GOT3 (cell line): ENCODE measurements at places on chromosomes 4 and X.

DNA sequence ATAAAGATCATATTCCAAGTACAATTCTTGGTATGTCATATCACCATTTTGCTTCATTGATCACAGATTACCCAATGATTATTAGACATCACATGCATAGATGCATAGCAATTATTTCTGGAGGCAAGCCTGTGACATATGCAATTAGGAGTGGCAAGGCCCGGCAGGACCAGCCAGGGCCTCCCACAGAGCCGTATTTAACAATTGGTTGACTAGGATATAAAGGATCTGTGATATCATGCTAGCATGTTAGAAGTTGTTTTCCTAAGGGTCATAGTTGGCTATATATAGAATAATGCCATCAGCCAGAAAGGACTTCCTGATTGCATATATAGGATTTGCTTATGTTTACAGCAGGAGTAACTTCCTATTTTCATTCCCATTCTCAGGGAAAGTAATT, 103.5 kb upstream of the OTUD4 start:
- DNase-seq, result no peak

DNA sequence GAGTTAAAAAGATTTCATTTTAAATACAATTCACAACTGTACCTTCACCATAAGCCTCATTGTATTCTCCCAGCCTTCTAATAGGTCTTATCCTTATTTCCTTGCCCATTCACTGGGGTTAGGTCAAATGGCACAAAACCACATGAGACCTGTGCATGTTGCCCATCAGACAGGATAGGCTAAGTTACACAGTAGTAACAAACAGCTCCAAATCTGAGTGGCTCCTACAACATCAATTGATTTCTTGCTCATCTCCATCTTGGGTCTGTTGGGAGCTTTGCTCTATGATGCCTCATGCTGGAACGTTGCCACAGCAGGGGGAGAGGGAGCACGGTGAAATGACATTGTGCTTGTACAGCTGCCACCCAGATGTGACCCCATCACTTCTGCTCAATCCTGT, 70.6 kb downstream of the DHX15 start:
- no peak for DNase-seq

DNA sequence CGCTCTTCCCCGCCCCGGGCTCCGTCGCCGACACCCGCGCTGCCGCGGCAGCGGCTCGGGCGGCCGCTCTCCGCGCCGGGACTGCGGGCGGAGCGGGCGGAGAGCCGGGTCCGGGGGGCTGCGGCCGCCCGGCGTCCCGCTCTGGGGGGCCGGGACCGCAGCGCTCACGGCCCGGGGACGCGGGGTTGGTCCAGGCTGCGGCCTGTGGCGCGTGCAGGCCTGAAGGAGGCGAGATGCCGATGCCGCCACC, 492 bp downstream of the GALNT7 start:
- DNase-seq, result no peak

DNA sequence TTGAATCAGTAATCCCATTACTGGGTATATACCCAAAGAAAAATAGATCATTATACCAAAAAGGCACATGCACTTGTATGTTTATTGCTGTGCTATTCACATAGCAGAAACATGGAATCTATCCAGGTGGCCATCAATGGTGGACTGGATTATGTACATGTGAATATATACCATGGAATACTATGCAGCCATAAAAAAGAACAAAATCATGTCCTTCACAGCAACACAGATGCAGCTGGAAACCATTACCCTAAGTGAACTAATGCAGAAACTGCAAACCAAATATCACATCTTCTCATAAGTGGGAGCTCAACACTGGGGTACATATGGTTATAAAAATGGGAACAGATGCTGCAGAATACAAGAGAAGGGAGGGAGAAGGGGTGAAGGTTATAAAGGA, 110.7 kb downstream of the ABCB7 start:
- no peak for DNase-seq

DNA sequence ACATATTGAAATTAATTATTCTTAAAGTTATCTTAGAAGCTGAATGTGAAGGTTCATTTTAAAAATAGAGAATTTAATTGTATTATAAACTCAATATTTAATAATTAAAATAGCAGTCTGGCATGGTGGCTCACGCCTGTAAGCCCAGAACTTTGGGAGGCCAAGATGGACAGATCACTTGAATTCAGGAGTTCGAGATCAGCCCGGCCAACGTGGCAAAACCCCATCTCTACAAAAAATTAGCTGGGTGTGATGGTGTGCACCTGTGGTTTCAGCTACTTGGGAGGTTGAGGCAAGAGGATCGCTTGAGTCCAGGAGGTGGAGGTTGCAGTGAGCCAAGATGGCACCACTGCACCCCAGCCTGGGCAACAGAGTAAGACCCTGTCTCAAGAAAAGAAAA, 659.9 kb upstream of the AGA start:
- DNase-seq, result no peak

DNA sequence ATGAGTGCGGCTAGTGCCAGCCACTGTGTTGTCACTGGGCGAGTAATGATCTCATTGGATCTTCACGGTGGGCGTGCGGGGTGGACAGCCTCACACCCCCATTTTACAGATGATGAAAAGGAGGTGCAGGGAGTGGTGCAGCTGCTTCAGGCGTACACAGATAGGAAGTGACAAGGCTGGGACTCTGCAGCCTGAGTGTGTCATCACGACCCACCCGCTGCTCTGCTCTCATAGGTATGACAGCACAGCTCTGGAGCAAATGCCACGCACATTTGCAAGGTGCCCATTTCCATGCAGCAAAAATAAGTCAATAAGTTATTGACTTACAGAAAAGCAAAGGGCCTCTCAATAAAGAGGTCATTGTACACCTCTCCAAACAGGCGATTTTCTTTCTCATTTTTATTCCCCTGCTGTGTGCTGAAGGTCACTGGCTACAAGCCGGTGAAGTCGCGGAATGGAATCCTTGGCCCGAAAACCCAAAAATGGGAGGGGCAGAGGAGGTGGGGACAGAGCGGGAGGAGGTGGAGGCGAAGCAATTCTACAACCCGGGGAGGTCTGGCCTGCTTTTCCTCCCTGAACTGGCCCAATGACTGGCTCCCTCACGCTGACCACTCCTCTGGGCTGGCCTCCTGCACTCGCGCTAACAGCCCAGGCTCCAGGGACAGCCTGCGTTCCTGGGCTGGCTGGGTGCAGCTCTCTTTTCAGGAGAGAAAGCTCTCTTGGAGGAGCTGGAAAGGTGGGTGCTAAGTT, at the start of gene SOD3:
SOD3 (plus strand) TSS at position 658 of the 750 bp plus-strand sequence. CDS start 3,949 bp downstream, outside the sequence.
- peak; percentile 24 for DNase-seq

DNA sequence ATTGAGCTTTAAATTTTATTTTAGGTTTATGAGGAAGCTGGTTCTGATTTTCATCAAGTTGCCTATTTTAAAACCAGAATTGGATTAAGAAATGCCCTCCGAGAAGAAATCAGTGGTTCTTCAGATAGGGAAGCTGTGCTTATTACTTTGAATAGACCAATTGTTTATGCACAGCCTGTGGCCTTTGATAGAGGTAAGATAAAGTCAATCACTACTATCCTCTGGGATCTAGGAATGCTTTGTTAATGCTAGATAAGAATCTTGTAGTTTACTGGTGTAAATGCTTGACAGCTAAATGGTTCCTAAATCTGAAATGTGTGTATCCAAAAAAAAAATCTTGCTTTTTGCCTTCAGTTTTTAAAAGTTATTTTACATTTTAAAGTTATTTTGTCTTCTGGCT, 73.0 kb upstream of the ADAD1 start:
- no peak for DNase-seq

DNA sequence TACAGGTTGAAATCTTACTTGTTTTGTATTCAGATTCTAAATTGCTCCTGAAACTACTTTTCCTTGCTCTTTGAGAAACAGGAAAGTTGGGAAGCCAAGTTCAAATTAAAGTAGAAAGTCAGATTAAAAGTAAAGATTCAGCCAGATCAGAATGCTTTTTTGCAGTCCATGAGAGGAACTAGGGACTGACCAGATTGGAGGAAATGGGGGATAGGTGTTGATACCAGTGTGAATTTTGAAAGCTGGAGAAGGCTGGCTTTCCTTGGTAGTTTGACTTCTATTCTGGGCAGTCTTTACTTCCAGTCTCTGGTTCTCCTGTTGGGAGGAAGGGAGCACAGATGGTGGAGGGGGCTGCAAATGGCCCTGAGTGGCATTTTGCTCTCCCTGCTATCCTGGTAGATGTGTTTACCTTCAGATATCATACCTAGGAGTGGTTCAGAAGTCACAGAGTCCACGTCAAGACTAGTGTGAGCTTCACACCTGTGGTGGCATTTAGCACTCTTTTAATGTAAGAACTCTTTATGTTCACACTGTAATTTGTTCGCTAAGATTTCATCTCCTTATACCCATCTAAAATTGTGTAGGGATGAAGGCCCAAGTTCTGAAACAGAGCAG, 68.8 kb downstream of the FNIP2 start:
- DNase-seq, result no peak

DNA sequence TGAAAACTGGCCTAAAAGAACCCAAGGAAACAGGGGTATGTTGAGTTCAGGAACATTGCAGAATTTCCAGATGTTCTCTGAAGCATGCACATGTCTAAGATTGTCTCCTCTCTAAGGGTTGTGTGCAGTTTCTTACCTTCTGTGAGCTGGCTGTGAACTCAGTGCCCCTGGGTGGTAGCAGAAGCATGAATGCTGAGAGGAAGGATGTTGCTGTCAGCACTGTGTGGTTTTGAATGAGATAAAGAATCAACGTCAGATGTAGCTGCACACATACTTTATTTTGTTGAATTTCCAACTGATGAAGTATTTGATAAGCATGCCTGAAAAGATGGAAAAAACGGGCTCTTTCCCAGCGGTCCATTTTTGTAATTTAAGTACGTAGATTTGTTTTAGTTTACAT, 23.8 kb upstream of the CD38 start:
- DNase-seq, result no peak

DNA sequence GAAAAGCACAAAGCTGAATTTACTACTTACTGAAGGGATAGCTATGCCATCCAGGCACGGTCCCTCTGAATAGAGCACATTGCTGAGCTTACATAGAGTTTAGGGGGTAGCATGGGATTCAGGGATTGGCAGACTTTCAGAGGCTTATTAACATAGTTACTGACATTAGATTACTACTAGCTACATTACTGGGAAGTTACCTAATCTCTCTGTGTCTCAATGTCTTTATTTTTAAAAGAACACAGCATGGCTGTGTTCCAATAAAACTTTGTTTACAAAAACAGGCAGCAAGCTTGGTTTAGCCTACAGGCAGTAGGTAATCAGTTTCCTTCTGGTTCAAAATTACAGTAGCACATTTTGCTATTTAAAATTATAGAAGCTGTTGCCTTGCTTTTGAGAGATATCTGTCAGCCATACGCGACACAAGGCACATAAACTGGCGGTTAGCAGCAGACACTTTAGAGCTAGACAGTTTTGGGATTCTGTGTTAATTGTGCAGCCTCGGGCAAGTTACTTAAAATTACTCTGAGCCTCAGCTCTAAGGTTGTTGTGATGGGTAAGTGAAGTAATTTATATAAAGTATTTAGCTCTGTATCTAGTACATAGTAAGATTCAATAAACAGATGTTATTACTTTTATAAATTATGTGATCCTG, 6.9 kb downstream of the KLHL8 start:
- no peak for DNase-seq

- DNase-seq, result no peak
Observed at GRCh38 chrX:131841496-131842437, 181.3 kb upstream of the STK26 start.

DNA sequence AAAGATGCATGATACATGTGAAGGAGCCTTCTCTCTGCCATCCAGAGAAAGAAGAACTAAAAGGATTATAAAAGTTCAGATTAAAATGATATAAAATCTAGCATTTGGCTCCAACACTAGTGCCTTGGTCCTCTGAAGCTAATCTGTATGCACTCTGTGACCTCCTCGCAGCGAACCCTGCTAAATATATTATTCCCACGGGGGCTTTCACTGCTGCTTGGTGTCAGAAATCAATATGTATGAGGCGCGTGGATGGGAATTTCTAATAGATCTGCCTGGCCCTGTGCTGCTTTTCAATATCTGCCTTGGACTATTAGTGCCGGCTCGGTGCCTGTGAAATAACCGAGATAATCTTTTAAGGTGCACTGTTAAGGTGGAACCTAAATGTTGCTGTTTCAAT, 69.7 kb downstream of the CXXC4 start:
- DNase-seq, result no peak

DNA sequence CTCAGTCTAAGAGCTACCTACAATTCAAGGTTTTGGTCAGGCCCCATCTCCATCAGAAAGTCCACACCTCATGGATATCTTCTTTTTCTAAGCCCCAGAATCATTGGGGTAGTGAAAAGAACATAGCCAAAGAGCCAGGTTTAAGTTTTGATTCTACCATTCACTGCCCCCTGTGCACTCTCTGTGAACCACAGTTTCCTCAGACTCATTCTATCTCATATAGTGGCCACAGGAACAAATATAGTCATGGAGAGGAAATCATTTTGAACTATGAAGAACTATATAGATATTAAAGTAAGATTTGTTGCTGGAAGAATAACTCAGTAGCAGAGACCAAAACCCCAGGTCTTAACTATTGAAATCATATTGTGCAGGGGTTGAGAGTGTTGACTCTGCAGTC, 3.3 kb downstream of the SYTL5 start:
- DNase-seq, result no peak

DNA sequence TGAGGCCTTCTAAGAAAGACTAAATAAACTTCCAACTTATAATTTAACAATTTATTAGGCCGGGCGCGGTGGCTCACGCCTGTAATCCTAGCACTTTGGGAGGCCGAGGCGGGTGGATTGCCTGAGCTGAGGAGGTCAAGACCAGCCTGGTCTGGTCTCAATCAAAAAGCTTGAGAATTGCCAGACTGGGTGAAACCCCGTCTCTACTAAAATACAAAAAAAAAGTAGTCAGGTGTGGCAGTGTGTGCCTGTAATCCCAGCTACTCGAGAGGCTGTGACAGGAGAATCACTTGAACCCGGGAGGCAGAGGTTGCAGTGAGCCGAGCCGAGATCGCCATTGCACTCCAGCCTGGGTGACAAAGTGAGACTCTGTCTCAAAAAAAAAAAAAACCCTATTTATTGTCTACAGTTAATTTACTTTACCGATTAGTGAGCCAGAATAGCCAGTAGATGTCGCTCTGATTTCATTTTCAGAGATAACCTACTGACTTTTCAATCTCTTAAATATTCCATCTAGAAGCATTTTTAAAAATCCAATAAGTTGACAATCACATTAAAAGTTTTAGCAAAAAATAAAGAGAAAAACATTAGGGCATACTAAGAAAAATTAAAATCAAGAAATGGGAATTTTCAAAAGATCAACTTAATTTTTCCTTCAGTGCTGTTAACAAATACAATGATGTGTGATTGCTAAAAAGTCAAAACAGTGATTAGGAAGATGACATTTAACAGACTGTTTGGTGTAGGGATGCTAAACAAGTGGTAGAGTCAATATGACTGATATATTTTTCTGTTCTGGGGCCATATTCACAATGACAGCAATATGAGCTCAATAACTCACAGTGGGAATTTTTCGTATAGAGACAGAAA, 4.3 kb upstream of the SHROOM3 start:
- DNase-seq, result no peak

DNA sequence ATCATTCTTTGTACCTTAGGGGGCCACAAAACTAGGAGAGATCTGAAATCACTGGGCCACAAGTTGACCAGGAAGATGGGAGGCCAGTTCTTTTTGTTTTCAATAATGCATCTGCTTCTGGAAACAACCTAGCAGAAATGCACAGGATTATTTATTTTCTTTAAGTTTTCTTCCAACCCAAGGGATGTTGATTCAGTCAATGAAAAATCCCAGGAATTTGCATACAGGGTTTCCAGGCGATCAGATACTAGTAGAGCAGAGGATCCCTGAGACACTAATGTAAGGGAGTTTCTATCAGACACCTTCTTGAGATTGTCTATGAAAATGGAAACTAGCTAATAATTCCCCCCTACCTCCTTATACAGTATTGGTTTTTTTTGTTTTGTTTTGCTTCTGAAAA, 7.4 kb downstream of the ATOH1 start:
- DNase-seq, result no peak
